ENCODE measurements at places on chromosomes 1 and 21.

DNA sequence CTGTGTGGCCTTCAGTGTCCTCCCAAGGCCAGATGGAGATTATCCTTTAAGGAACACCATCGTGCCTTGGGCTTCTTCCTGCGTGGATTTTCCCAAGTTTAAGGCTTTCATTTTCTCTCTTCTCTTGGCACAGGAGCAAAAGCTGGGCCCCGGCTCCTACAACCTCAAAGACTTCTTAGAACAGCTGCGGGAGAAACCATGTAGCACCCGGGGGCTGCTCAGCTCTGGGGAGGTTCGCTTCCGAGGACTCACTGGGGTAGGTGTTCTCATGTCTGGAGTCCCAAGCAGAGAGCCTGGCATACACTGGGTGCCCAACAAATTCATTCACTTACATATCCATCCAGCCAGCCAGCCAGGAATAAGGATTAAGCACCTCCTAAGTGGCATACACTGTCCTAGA lies 6.6 kb upstream of the TTC22 start:
- no peak for DNase-seq

DNA sequence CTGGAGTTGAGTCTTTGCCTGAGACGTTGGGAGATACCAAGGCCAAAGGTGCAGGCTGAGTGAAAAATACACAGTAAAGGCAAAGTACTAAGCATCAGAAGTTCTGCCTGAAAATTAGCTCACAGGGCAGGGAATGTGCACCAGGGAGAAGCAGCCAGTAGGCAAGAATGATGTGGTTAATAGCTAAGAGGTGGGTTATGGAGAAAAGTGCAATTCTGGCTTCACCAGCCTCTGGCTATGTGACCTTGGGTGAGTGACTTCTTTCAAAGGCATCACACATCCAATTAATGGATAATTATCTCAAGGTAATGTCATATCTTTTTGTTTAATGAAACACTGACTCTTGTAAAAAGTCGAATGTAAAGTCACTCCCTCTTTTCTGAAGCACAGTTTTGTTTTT lies 230.7 kb upstream of the FGGY start:
- DNase-seq, result no peak

DNA sequence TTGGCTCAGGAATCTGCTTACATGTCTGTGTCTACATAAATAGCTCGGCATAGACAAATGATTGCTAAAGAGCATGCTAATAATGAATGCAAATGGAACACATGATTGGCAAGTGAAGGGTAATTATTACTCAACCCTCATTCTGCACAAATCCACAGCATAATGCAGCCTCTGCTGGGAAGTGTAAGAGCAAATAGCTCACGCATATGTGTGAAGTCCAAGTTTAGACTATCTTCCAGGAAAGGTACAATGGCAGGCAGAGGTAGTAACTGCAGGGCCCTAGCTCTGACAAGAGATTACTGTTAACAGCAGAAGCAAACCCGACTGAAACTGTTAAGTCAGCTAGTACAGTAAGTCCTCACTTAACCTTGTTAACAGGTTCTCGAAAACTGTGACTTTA lies 7.0 kb upstream of the IL6R start:
- no peak for DNase-seq

- DNase-seq, result peak; percentile 31
Measured at GRCh38 chr1:7705048-7705907, 65.8 kb upstream of the VAMP3 start.

DNA sequence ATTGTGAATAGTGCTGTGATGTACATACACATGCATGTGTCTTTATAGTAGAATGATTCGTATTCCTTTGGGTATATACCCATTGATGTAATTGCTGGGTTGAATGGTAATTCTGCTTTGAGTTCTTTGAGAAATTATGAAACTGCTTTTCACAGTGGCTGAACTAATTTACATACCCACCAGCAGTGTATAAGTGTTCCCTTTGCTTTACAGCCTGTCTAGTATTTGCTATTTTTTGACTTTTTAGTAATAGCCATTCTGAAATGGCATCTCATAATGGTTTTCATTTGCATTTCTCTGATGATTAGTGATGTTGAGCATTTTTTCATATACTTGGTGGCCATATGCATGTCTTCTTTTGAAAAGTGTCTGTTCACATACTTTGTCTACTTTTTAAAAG lies 54.5 kb upstream of the FAM78B start:
- DNase-seq, result no peak

GRCh38 chr21:31260790-31261189 lies 83.3 kb downstream of the TIAM1 start:
- DNase-seq, result no peak

- no peak for DNase-seq
Measured at GRCh38 chr1:151960780-151961513, 32.7 kb downstream of the S100A10 start.

DNA sequence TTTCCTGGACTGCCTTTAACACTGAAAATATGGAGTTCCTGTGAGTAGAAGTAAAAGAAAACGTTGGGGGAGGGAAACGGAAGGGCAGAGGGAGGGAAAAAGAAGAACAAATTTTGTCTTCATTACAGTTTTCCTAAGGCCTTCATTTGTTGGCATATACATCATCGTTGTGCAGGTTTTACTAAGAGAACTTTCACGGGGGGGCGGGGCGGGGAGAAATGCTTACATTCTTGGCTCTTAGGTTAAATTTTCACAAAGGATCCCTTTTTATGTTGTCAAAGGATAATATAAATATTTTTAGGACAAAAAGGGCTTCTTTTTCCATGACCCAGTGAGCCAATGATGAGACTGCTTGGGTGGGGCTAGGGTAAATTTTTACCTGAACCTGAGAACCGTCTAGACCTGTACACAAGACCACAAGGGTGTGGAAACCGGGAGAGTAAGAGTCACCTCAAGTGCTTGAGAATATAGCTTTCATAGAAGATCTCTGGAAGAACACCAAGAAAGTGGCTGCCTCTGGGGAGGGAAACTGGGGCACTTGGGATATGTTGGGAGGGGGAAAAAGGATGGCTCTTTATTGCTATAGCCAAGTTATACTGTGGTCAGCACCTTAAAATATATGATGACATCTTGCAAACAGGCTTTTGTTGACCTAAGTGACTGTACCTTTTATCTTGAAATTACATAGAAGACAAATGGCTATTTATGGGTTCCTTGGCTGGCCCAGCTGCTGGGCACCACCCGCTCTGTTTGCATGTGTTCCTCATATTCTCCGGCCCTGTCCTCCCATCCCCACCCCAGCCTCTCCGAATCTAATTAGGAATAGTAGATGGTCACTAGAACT lies 2.0 kb upstream of the UTP25 start:
- no peak for DNase-seq

GRCh38 chr1:245804696-245805095 lies 649.9 kb downstream of the KIF26B start:
- DNase-seq, result no peak

All from activated T-helper 9 cell treated with anti-CD3 and anti-CD28 coated beads, Interleukin-2, amount 50 U/mL, for 16 hours (primary cell).